Stimulated activated CD4-positive, alpha-beta T cell treated with anti-CD3 and anti-CD28 coated beads, Interleukin-15, amount 100 ng/mL, for 1 hour (primary cell): ENCODE measurements at places on chromosomes 1 and 21.

DNA sequence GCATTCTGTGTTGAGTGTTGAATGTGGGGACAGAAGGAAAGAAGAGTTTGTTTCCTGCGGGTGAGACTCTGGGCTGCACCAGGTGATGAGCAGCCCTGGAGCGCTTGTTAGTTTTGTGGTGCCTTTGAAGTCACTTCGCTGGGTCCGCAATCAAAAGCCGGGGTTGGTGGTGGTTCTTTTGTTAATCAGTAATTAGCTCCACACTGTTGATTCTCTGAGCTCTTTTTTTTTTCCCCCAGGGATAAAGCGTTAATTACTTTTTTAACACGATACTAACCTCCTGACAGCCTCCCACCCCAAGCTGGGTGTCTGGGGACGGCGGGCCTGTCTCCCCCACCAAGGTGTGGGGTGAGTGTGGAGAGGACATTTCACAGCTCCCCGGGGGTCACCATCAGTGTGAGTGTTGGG is 56.6 kb downstream of the AGPAT3 start:
- DNase-seq = no peak

DNA sequence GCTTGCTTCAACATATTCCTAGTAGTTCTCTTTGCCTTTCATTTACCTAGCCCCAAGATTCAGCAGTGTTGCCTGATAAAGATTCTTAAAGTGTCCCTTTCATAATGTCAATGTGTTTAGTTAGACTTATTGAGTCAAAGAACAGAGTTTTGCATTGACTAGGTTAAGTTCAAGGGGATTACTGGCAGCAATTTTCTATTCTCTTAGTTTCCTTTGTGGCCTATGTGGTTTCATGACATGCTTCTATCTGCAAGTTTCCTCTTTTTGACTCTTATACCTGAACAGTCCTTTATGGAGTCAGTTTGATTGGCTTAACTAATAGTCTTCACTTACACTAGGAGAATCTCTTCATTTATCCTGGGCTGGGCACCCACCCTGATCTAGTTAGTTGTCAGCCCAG is 151.3 kb downstream of the ADGRL4 start:
- no peak for DNase-seq

- DNase-seq = no peak
Measured at GRCh38 chr21:36916718-36917117, 49.8 kb downstream of the HLCS start.

DNA sequence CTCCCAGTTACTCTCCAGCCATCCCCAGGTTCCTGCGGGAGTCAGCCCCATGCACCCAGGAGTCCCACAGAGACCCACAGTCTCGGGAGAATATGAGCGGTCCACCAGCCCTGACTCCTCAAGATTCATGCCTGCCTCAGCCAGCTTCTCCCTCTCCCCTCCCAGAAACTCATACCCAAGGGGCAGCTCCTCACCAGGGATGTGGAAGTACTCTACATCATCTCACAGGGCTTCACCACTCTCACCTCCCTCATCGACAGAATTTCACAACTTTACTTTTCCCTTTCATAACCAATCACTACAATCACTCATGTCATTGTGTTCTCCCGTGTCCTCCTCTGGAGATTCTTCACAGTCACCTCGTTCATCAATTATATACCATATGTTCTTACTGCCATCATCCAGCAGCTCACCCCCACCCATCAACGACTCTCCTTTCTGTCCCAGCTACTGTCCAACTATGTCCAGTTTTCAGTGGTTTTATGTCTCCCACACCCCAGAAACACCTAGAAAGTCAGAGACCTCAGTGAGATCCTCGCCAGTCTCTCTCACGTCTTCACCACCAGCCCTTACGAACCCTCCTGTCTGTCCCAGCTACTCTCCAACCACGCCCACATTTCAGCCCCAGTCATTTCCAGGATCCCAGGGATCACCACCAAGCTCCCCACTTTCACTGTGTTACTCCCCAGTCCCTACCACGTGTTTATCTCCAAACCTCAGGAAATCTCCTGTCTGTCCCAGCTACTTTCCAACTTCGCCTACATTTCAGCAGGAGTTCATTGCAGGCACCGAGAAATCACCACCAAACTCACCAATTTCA is 1530.1 kb upstream of the TPTE start:
- no peak for DNase-seq

DNA sequence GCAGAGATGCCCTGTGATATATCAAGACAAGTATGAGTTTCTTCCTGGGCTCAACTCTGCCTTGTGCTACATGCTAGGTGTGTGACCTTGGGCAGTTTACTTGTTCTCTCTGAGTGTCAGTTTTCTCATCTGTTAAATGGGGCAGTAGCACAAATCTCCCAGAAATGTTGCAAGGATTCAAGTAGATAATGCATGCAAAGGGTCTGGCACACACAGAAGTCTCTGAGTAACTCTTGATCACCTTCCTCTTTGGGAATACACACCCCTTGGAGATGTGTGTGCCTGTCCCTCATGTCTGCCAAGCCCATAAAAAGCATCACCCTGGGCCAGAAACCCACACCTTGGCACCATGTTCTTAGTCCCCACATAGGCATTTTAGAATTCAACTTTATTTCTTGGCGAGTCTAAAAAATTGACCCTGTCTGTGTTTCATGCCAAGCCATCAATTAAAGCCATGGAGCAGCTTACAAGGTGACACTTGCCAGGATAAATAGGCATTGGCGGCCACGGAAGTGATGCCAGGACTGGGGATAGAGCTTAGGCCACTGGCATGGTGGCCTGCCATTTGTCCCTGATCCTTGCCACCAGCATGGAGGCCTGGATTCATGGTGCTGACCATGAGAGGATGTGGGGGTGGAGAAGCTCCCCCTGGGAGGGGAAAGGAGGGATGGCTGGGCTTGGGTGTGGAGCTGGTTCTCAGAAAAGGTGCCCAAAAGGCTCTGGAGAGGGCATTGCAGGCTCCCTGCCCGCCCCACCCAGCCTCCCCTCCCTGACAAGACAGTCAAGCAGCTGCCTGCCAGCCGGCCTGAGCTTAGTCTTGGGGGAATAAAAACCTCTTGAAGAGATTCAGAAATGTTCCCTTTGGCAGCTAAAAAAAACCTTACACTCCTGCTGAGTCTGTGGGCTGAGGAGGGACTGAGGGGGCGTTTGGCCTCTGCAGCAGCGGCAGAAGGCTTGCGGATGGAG is 118.0 kb upstream of the IPO9 start:
- no peak for DNase-seq

DNA sequence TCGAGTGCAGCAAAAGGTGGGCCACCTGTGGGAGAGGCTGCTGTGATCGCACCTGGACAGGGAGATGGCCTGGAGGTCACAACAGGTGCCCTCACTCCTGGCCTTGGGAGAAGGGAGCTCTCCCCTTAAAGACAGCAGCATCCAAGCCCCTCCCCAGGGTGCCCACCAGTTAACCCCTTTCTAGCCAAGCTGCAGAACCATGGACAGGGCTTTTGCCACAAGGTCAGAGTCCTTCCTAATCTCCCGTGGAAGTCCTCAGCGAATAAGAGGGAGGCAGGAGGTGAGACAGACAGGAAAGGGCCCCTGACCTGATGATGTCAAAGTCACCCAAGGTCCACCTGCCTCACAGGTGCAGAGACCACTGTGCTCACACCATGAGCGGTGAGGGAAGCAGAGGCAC is 1.7 kb downstream of the CNTN2 start:
- no peak for DNase-seq

GRCh38 chr1:32801096-32801715 is 16.0 kb downstream of the YARS1 start:
- DNase-seq = no peak

DNA sequence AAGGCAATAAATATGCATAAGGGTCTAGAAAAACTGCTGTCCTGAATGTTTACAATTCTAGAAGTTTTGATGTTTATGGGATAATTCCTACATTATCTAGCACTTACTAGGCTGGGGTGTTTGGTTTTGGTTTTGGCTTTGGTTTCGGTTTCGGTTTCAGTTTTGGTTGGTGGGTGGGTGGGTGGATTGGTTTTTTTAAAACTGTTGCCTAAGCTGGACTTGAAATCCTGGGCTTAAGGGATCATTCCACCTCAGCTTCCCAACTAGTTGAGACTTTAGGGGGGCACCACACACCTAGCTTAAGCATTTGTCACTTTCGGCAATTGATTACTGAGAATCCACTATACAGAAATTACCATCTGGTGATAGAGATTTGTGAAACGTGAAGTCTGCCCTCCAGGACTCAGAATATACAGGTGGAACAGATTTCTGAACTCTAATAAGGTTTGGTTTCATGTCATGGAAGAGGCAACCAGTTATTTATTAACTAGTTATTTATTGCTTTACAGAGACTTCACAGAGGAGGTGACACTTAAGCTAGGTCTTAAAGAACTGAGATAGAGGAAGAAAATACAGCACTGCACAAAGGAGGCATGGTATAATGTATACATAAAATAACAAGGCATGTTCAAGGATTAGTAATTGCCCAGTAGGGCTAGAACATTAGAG is 69.6 kb downstream of the PIK3R3 start:
- DNase-seq = peak; percentile 18

DNA sequence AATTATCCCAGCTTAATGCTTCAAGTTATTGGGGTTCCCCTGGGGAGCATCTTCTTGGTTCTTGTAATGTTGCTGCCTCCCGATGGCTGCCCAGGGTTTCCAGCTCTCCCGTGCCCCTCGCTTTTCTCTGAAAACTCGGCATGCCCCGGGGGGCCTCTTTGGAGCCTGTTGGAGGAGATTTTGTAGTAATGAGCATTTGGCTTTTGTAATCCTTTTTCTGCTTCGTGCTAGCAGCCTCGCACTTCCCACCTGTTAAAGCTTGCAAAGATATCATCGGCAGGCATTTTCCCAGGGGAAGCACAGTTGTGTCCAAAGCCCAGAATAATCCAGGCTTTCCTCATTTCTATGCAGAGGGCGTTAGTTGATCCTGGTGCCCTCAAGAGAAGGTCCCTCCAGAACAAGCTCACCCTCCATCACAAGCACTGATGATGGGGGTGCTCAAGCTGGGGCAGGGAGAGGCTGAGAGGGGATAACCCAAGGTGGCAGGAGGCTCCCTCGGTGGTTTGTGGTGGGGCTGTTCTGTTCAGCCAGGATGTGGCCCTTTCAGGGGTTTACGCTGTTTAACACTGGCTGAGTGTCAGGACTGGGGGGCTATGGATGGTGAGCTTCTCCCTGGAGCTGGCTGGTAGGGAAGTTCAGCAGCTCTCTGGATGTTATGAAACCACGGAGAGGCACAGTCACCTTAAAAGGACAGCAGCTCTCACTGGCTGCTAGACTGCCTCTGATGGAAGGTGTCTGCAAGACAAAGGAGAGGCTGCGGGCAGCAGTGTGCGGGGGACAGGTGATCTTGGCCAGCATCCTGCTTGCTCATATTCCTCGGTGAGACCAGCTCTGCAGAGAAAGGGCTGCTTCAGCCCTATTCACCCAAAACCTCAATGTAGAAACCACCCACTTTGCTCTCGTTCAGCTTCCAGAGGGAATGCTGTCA is 477.1 kb upstream of the VAMP3 start:
- DNase-seq = no peak

- DNase-seq = no peak
Measured at GRCh38 chr1:178689769-178690168, 35.3 kb upstream of the RALGPS2 start.

GRCh38 chr1:233672732-233673131 is 58.8 kb downstream of the KCNK1 start:
- no peak for DNase-seq

DNA sequence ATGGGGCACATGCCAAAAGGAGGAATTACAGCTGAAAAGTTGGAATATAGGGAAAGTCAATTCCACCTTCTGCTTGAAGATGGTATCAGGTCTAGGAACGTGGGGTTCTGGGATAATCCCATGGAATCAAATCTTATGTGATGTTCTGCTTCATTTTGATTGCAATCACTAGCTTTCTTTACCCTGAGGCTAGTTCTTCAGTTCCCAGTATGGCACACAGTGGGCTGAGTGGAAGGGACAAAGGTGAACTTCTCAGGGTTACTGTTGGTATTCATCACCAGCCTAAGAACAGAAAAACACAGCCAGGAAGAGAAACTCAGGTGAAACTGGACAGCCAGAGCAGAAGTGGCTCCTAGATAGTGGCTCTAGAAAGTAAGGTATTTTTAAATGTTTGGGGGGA is 117.8 kb downstream of the TNFSF18 start:
- no peak for DNase-seq

- DNase-seq = no peak
Measured at GRCh38 chr1:71823708-71824305, 458.5 kb downstream of the NEGR1 start.

DNA sequence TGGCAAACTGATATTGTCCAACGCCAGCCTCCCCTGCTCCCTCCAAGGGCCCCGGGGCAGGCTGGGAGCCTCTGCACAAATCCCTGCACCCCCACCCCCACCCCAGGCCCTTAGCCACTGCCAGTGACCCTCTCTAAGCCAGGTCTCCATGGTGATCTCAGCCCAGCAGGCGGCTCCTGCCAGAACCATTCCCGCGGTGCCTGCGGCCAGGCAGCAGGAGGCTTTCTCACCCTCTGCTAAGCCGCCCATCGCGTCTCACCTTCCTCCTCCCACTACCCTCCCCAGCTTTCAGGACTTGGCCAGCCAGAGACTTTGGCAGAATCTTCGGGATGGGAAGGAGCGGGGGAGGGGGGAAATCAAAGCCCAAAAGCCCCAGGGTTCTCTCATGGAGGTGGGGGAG is 46.8 kb upstream of the WASF2 start:
- no peak for DNase-seq

DNA sequence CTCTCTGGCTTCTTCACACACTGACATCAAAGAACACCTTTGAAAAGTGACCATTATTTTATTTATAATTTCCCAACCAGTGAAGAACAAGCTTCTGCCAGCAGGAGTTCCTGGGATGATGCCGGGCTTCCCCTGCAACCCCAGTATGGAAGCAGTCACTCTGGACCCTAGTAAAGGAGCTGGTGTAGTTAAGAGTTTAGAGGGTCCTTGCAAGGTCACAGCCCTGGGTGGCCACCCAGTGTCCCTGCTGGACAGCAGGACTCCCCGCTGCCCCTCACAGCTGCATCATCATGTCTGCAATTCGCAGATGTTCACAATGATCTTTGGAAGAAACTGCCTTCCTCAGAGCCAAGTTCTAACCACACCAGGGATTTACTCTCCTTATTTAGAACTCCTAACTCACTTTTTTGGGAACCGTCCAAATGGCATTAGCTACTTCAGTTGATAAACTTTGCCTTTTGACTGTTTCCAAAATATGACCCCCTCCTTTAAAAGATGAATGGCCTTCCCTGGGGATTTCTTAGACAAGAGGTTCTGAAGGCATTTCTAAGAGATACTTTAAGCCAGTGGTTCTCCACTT is 90.6 kb downstream of the HIVEP3 start:
- DNase-seq = no peak

GRCh38 chr1:23784846-23785245 is 6.1 kb upstream of the LYPLA2 start:
- DNase-seq = no peak

DNA sequence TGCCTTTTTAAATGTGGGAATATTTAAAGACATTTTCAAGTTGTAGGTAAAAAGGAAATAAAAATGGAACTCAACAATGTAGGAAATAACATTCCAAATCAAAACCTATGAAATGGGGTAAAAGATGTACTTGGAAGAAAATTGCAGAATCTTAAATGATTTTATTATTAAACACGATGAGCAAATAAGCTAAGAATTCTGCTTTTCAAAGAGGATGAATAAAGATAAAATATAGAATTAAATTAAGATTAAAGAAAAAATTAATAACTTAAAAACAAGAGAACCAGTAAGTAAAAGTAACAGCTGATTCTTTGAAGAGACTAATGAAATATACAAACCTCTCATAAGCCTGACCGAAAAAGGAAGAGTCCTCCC is 74.0 kb downstream of the NPHP4 start:
- no peak for DNase-seq
